ENCODE measurements at places on chromosomes 16 and 17.

- no peak for DNase-seq
Measured at GRCh38 chr17:44159519-44160210, 10.8 kb upstream of the ASB16 start.

DNA sequence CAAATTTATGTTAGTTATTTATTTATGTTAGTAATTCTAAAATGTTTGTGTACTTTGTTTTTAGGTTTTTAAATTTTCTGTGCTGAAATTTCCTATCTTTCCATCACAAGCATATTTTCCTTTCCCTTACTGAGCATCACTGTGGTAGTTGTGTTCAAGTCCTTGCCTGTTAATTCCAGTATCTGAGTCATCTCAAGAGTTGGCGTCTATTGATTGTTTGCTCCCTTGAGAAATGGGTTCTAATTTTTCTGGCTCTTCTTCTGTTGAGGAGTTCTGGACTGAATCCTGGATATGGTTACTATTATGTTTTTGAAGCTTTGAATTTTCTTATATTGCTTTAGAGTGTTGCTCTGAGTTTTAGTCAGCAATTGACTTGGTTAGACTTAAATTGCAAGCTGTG is 56.3 kb downstream of the GAN start:
- no peak for DNase-seq

GRCh38 chr16:19431636-19432340 is 14.1 kb downstream of the TMC5 start:
- no peak for DNase-seq

GRCh38 chr16:78738557-78738956 is 639.1 kb downstream of the WWOX start:
- no peak for DNase-seq

GRCh38 chr17:67479148-67479547 is 102.1 kb downstream of the PITPNC1 start:
- no peak for DNase-seq

DNA sequence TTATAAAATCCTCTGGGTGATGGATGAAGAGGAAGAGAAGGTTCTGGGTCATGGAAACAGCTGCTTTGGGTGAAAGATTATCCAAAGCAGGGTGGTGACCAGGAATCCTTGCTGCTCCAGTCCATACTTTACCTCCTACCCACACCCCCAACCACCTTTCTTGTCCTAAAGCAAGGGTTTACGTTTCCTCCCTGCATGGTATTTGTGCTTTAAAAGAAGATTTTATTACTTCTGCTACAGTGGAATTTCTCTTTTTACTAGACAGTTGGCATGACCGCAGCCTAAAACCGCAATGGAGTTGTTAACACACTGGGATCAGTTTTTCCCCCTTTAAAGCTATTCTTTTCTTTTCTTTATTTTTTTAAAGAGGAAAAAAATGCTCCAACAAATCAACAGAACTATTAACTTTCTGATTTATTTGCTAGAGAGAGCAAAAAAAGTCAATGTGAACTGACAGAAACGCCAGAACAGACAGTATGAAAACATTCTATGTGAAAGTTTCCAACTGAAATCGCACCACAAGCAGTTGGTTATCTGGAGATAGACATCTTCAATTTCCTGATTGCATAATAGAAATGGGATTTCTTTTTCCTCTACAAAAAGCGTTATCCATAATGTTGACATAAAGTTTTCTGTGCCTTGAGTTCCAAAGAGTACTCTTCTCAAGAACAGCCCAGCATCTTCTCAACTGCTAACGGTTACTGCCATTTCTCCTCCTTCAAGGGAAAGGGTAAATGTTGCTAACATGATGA is 236.0 kb downstream of the IRX3 start:
- DNase-seq, result no peak

GRCh38 chr17:43625606-43626005 is 36.1 kb downstream of the MEOX1 start:
- DNase-seq, result no peak

- DNase-seq, result no peak
Measured at GRCh38 chr17:74447628-74448159, 15.8 kb downstream of the GPRC5C start.

- DNase-seq, result no peak
Measured at GRCh38 chr16:4894276-4895150, 42.4 kb downstream of the PPL start.

DNA sequence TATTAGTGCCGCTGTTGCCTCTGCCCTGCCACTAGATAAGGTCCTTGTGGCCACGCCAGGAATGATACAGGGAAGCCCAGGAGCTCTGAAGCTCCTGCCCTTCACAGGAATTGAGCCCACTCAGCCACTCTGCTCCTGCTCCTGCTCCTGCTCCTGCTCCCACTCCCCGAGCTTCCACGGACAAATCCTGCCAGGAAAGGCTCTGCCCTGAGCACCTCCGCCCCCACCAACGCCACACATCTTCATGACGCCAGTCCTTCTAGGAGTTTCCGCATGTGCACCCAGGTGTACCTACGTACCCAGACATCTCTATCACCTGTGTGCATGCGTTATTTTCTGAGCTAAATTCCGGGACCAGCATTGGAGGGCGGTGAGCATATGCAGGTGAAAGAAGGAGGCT is 369.1 kb downstream of the C16orf95 start:
- DNase-seq, result no peak

- no peak for DNase-seq
Measured at GRCh38 chr17:72063756-72064450, 56.9 kb upstream of the SOX9 start.

- no peak for DNase-seq
Measured at GRCh38 chr17:42980766-42981397, 517 bp downstream of the RUNDC1 start.

DNA sequence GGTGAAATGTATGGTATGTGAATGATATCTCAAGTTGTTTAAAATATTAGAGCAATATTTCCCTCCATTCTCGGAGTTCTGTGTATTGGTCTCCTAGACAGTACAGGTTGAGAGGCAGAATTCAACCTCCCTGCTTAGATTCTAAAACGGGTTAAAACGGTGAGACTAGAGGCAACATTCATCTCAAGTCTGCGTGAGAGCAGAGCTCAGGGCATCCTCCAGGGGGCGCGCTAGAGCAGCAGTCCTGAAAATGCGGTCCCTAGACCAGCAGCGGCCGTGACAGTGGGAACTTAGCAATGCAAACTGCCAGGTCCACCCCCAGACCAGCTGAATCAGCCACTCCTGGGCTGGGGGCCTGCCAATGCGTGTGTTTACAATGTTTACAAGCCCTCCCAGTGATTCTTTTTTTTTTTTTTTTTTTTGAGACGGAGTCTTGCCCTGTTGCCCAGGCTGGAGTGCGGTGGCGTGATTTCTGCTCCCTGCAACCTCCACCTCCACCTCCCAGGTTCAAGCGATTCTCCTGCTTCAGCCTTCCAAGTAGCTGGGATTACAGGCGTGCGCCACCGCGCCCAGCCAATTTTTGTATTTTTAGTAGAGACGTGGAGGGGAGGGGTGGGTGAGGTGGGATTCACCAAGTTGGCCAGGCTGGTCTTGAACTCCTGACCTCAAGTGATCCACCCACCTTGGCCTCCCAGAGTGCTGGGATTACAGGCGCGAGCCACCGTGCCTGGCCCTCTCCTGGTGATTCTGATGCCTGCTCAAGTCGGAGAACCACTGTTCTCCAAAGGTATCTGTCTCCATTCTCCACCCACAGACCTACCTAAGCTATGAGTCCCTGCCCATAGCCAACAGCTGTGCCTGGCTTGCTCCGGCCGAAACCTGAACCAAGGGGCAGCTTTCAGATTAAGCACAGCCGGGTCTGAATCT is 24.2 kb downstream of the KLHL36 start:
- no peak for DNase-seq

GRCh38 chr17:70336411-70336810 is 167.1 kb downstream of the KCNJ2 start:
- no peak for DNase-seq

GRCh38 chr16:81901484-81901883 is 109.8 kb downstream of the SDR42E1 start:
- no peak for DNase-seq

- no peak for DNase-seq
Measured at GRCh38 chr16:21628772-21629171, 23.6 kb downstream of the IGSF6 start.

- no peak for DNase-seq
Measured at GRCh38 chr17:16329519-16330271, 23.6 kb downstream of the CENPV start.

GRCh38 chr17:17752821-17753321 is 71.6 kb downstream of the RAI1 start:
- no peak for DNase-seq

GRCh38 chr16:57021757-57022156 is 32.4 kb downstream of the NLRC5 start:
- DNase-seq, result no peak

GRCh38 chr17:40021451-40021971 is 6.3 kb downstream of the CSF3 start:
- no peak for DNase-seq

GRCh38 chr17:77209330-77209748 is 68.6 kb downstream of the SEC14L1 start:
- DNase-seq, result no peak

DNA sequence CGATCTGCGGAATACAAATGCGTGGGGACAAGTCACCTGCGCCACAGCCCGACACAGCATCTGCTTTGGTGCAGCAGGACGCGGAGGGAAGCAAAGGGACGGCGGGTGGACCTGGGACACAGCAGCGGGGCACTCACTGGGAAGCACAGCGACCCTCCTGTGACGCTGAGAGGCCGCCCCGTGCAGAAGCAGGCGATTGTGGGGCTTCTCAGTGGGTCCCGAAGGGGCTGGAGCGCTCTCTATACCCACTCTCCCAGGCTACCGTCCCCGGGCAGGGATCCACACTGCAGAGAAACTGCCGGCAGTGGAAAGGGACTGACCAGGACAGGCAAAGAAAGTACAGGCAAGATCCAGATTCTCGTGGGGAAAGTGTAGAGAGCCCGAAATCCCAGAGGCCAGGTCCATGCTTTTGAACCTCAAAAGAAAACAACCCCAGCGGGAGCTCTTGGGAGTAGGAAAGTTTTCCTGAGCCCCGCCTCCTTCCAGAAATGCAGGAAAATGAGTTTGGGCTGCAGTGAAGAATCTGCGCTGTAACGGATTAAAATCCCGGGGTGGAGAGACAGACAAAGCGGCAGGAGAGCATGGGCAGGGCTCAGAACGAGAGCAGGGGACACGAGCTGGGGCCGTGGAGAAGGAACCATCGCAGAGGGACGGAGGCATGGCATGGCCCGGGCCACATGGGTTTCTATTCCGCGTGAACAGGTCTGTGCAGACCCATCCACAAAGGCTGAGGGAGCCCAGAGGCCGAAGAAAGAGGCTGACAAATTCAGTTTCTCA is 12.7 kb downstream of the COX4I1 start:
- no peak for DNase-seq

DNA sequence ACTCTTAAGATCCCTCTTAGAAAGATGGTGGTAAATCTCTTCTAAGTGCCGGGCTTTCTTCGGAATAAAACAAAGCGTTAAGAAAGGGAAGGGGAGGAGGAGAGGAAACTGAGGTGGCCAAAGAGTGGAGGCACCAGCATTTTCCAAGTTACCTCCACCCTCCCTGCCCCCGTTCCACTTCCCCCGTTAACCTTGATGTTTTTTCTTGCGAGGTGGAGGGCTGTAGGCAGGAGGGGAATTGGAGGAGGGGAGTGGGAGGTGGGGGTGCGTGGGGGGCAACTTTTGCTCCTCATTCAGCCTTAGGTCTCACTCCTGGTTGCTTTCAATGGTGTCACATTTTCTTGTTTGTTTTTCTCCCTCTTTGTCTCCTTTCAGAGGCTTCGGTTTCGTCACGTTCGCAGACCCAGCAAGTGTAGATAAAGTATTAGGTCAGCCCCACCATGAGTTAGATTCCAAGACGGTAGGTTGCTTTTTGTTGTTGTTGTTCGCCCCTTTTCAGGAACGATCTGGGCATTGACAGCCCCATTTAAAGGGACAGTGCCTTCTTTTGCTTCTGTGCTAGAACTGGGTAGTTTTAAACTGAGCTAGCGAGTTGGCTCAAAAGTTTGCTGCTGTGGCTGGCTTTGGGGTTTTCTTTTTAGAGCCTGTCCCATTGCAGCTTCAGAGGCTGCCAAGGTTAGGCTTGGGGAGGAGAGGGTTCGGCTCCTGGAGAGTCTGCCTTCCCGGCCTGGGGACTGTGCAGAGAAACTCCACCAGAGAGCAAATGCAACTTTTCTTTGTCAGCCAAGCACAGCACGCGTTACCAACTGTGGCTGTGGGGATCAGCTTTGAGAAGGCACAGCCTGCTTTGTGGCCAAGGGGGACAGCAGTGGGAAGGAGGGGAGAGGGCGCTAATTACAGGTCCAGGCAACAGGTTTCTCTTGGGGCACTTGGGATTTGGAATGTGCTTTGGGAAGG is 1.9 kb downstream of the MSI2 start:
- no peak for DNase-seq

DNA sequence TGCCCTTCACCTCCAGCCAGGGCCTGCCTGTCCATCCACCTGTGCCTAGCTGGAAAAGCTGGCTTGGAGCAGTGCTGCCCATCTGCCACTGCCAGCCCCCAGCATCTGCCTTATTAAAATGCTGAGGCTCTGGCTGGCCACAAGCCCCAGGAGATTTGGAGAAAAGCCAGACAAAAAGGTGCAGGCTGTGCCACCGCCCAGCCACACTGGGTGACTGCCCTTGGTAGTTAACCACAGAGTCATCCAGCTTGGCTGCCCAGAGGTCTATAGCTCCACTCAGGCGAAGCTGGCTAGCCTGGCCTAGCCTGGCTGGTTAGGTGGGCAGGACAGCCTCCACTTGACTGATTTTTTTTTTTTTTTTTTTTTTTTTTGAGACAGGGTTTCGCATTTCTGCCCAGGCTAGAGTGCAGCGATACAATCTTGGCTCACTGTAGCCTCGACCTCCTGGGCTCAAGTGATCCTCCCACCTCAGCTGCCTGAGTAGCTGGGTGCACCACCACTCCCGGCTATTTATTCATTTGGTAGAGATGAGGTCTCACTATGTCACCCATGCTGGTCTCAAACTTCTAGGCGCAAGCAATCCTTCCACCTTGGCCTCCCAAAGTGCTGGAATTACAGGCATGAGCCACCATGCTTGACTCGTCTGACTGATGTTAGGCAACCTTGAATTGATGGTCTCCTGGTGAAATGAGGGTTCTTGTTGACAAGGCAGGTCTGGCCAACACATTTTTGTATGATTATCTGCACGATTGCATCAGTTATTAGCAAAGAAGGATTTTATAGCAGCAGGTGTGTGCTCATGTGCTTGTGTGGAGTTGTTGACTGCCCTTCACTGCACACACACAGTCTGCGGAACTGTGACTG is 103.8 kb downstream of the RAB11FIP4 start:
- DNase-seq, result no peak

- DNase-seq, result no peak
Measured at GRCh38 chr16:30122604-30123160, 338 bp downstream of the MAPK3 start.

Data from right renal pelvis (tissue), 4 donors.